ENCODE measurements at places on chromosomes 2 and 18.

DNA sequence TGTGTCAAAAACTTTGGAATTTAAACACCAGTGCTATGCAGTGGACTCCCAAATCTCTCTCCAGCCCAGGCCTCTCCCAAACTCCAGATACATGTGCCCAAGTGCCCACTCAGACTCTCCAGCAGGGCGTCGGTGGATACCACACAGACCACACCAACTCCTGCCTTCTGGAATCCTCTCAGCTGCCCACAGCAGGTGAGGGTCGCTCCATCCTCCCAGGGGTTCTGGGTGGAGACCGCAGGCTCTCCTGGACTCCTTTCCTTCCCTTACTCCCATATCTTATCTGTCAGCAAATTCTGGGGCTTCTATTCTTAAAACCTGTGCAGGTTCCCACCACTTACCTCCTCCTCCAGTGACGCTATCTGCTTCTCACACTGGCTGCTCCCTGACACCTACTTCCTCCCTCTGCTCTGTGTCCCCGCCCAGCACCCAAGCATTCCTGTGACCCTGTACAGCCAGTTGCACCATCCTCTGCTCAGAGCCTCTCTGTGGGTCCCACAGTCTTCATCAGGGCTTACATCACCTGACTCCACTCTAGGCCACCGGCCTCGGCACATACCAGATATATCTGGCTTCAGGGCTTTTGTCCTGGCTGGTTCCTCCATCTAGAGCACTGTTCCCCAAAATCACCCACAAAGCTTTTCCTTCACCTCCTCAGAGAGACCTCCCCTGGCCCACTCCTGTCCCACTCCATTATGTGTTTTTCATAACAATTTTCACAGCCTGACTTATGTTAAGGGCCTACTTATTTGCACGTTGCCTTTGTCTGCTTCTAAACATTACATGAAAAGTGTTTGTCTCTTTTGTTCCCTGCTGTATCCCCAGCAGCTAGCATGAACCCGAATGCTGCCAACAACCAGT, 2.6 kb upstream of the IMP4 start:
- DNase-seq = no peak

GRCh38 chr2:68544811-68545210, 77.4 kb downstream of the APLF start:
- no peak for DNase-seq

- no peak for DNase-seq
Observed at GRCh38 chr2:187037310-187037709, 188.3 kb upstream of the ZSWIM2 start.

DNA sequence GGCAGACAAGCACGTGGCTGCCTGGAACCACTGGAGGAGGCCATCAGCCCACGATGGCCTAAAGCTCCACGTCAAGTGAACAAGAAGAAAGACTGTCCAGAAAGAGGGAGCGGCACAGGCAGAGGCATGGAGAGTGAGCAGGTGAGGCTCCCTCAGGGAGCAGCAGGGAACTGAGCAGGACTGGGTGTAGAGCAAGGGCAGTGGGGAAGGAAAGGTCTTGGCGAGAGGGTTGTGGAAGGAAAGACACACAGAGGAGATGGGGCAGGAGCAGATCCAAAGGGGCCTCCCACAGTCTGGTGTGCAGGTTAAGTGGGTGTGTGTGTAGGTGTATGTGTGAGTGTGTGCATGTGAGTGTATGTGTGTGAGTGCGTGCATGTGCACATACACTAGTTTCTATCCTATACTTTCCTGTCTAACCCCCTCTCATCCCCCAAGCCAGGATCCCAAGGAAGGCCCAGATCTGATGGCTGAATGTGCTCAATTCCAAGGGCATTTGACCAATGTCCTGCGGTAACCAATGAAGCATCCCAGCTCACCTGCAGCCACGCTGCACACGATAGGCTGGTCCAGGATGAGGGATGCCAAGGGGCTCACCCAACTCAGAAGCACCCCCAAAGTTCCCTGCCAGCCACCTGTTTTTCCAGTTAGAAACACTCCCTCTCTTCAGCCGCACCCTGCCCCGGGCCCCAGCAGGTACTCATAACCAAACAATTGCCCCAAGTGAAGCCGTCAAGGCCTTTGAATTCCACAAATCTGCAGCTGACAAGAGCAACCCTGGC, 262.5 kb upstream of the RAB6C start:
- DNase-seq = no peak

DNA sequence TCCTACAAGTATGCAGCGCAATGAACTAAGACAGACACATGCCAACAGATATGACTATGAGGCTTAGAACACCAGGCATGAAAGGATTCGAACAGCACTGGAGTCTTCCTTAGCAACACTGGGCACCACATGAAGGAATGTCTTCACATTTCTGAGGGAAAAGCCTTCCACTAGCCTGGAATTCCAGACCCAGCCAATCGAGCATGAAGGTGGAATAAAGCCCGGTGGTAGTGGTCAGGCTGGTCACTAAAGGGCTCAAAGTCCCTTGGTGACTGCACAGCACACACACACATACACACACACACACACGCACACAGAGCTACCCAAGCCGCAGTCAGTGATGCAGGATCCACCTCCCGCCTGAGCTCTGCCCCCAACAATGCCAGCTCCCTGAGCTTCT, 19.7 kb upstream of the SFXN5 start:
- DNase-seq = no peak

DNA sequence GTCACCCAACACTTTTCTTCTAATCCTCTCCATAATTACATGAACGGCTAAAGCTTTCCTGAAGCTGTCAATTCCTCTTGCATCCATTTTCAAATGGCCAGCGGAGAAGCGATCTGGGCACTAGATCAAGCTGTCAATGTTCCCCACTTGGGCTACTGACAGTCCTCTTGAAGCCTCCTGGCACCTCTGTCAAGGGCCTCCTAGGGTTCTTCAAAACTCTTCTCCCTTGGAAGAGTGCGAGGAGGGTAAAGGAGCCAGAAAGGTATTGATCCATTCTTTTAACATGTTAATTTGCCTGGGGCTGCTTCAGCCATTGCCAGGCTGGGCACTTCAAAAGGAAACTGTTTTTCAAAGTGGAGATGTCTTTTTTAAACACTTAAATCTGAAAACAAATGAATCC, 19.8 kb downstream of the EPHA4 start:
- no peak for DNase-seq

- DNase-seq = no peak
Observed at GRCh38 chr2:43240766-43241150, 14.4 kb upstream of the ZFP36L2 start.

DNA sequence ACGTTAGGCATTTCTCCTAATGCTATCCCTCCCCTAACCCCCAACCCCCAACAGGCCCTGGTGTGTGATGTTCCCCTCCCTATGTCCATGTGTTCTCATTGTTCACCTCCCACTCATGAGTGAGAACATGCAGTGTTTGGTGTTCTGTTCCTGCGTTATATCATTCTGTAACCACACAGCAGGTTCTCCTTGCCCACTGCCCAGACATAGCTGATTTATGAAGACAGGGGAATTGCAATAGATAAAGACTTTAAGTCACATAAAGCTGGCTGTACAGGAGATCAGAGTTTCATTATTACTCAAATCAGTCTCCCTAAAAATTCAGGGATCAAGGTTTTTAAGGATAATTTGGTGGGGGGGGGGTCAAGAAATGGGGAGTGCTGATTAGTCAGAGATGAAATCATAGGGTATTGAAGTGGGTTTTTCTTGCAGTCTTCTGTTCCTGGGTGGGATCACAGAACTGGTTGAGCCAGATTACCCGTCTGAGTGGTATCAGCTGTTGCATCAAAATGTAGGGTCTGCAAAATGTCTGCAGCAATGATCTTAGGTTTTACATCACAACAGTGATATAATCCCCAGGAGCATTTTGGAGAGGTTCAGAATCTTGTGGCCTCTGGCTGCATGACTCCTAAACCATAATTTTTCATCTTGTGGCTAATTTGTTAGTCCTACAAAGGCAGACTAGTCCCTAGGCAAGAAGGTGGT, 392.1 kb upstream of the KCNJ3 start:
- no peak for DNase-seq
